ENCODE measurements at places on chromosomes 1 and 21.

GRCh38 chr1:38451541-38451993, 405.0 kb upstream of the POU3F1 start:
- no peak for DNase-seq

DNA sequence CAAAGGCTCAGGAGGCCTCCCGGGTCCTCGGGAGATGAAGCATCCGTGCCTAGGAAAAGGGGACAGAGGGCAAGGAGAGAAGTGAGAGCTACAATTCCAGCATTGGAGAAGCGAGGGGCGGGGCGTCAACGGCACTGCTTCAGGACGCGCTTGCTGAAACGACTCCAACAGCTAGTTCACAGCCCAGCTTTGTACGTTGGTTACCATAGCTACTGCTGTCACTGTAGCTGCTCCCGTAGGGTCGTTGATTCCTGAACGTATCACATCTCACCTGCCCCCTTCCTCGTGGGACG, 63.1 kb downstream of the TOR1AIP2 start:
- no peak for DNase-seq

DNA sequence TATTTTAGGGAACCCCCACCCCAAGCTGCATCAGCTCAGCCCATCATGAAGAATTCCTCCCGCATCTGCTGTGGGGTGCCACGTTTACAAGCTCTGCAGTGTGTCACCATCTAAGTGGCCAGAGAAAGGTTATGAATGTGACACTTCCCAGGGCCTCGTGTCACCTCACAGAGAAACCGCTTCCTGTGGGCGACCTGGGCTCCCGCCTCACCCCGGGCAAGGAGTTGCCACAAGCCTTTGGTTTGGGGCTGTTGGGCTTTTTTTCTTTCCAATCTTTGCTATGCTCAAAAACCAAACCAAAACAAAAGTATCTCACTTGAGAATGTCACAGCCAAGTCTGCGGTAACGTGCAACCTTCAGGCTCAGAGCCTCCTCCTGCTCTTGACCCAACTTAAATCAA, 82.1 kb upstream of the ARHGEF16 start:
- peak; percentile 54 for DNase-seq

DNA sequence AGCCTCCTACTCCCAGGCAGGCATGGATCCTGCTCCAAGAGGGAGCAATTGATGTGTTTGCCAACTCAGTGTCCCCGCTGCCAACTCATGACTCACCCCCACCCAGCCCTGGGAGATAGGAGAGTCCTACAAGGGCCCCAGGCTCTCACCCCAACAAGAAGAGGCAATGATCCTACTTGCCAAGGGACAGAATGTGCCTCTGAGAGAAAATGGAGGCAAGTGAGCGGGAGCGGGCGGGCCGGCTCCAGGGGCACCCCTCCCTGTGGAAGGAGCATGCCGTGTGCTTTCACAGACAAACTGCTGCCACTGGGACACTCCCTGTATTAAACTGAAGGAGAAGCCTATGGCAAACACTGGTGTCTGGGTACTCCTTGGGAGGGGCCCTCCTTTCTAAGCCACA, 16.7 kb downstream of the PKP1 start:
- no peak for DNase-seq

- DNase-seq = no peak
Observed at GRCh38 chr1:175499595-175500382, 243.6 kb downstream of the TNR start.

DNA sequence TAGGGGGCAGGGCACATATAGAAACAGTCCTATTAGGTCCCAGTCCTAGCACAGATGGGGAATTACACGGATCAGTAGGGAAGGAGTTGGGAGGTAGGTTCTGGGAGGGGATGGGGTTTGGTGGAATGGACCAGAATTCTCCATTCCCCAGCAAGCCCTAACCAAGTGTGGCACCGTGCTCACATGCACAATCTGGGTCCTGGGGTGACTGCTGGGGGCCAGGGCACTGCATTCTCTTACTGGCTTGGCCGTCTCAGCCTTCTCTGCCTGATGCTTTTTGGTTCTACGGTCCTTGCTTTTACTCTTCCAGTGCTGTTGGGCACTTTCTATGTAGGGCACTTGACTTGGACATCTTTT, 53.9 kb downstream of the NENF start:
- DNase-seq = no peak

- DNase-seq = peak; percentile 42
Observed at GRCh38 chr1:151710187-151710840, 6.3 kb downstream of the CELF3 start.

- no peak for DNase-seq
Observed at GRCh38 chr1:173253046-173253445, 45.9 kb upstream of the TNFSF4 start.

GRCh38 chr1:234295626-234296025, 77.6 kb upstream of the COA6 start:
- no peak for DNase-seq

GRCh38 chr1:1141244-1141910, 25.5 kb upstream of the C1orf159 start:
- DNase-seq = no peak

GRCh38 chr1:55724551-55725325, 509.6 kb upstream of the USP24 start:
- no peak for DNase-seq

DNA sequence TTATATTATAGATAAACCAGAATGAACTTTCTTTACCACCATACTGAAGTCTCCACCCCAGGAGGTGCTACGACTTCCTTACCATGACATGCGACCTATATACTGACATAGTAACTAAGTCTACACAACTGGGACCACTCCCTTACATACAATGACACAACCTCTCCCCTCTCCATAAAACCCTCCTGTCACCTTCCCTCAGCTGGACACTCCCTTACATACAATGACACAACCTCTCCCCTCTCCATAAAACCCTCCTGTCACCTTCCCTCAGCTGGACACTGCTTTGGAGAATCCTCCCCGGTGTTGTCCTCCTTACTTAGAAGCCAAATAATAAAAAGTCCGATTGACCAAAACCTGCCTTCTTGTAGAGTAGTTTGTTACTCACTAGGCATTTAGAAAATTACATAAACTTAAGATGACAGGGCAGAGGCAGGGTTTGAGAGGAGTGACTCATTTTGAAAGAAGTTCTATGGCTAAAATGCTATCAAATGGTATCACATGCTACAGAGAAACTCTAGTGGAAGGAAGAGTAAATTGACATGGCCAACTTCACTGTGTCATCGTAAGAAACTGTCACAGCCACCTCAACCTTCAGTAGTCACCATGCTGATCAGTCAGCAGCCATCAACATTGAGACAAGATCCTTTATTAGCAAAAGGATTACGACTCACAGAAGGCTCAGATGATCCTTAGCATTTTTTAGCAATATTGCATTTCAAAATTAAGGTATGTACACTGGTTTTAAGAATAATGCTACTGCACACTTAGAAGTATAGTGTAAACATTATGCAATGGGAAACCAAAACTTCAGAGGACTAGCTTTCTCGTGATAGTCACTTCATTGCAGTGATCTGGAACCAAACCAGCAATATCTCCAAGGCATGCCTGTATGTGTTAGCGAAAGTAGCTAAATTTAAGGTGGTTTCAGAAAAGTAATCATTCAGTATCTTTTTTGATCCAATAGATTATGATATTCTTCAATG, 56.4 kb downstream of the AHCTF1 start:
- DNase-seq = peak; percentile 84

DNA sequence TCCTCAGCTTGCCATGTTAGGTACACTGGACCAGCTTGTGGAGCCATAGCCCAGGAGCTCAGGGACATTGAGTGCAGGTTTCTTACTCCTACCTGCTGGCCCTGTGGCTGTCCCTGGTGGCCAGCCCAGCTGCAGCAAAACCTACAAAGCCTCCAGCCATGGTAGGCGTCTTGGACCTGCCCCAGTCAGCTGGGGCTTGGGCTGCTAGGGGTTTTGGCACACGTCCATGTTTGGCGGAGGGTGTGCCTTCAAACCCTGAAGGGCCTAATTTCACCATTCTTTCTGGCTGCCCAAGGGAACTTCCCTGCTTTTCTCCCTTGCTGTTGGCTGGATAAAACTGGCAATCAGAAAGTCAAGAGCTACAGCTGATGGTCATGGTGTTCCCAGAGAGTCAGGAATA, 25.4 kb downstream of the HMGCS2 start:
- no peak for DNase-seq

DNA sequence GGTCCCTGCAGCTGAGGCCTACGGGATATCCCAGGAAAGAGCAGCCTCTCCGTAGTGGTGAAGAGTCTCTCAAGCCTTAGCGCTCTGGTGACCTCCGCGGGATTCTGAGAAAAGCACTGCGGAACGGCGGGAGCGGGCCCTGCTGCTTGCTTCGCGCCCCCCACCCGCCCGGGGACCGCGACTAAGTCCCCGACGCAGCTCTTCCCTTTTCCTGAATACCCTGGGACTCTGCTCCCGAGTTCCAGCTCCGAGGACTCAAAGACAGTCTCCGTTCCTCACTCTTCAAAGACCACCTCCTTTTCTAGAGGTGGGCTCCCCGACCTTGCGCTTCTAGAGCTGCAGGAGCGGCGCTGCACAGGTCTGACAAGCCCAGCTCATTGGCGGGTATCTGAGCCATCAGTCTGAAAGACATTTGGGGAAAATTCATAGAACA, 3.6 kb upstream of the PRRX1 start:
- no peak for DNase-seq

- no peak for DNase-seq
Observed at GRCh38 chr1:247857985-247858619, 1.1 kb downstream of the TRIM58 start.

DNA sequence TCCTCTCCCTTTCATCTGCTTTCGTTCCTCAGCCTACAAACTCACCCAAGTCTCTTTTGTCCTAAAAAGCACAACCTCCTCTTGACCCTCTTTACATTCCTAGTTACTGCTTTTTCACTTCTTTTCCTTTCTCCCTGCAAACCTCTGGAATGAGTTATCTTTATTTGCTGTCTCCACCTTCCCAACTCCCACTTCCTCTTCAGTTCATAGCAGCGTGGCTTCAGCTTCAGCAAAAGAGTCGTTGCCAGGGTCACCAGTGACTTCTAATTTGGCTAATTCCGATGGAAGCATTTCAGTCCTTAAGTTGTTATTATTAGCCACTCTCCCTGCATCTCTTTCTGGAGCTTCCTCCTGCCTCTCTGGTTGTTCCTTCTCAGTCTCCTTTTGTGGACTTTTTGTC, 6.2 kb upstream of the TMEM54 start:
- no peak for DNase-seq

GRCh38 chr1:205353612-205354011, 3.1 kb downstream of the KLHDC8A start:
- no peak for DNase-seq

GRCh38 chr1:45079533-45079932, 67.5 kb downstream of the UROD start:
- DNase-seq = no peak

DNA sequence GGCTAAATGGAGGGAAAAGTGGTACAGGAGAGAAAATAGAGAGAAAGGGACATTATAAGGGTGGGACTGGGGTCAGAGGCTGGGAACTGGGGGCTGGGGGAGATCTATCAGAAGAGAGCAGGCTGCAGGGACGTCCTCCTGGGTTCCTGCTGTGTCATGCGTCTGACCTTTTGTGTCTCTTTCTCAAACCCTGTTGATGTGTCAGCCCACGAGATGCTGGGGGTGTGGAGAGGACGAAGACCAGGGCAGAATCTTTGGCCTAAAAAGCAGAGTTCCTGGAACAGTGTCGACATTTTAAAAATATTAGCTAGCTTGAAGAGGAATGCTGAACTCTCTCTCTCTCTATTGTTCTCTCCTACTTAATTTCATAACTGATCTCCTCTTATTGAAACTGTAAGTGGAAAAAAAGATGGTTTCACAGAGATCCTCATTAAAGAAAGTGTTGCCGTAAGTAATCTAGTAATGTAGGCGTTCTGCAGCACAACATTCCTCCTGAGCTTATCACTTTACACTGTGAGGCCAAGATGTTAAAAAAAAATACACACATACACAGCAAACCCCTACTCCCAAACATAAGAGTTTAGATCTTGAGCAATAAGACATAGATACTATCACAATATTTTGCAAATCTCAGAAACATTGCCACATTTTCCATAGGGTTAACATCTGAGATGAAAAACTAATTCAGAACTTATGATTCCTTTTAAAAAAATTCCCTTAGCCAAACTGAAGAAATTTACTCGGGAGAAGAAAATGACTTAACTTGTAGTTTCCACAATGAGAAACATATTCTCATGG, 52.6 kb downstream of the RUNX1 start:
- no peak for DNase-seq

DNA sequence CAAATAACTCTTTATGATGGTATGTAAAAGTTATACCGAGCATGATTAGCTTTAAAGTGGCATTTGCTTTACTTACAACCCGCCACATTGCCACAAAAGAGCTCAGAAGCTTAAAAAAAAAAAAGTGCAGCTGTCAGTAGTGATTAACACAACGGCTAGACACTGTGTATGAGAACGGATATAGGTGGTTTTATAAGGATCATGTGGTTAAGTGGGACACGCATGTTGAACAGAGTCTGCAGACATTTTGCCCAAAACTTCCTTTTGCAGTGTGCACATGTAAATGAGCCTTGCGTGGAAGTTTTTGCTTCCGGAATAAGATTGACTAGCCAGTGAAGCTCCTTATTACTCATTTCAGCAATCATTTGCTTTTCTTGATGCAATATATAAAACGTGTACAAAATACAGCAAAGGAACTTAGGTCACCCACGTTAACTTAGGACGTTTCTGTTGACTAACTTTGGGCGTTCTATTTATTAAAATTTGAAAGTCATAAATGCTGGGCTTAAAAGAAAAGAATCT, 58.7 kb upstream of the RGS1 start:
- peak; percentile 97 for DNase-seq

DNA sequence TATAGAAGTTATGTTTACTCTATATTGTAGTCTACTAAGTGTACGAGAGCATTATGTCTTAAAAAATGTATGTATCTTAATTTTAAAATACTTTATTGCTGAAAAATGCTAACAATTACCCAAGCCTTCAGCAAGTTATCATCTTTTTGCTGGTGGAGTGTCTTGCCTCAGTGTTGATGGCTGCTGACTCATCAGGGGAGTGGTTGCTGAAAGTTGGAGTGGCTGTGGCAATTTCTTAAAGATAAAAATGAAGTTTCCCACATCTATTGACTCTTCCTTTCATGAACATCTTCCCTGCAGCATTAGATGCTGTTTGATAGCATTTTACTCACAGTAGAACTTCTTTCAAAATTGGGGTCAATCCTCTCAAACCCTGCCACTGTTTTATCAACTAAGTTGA, 95.8 kb downstream of the CDC7 start:
- DNase-seq = peak; percentile 61

DNA sequence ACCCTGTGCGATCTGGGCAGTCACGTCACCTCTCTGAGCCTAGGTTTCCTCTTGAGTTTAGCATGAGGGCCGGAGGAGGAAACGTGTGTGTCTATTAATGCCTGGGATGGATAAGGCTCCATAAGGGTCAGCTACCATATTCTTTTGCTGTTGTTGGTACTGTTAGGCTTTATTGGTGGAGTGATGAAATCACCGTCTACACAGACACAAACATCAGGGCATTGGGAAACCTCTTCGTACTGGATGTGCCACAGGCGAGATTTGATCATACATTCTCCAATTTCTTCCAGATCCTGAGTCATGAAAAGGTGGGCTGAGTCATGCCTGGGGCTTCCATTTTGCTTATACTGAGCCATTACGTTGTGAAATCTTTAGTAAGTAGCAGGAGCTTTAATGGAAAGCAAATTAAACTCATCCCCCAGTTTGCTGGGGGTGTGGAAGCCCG, 24.9 kb upstream of the GRHL3 start:
- no peak for DNase-seq

Data from activated CD4-positive, alpha-beta T cell treated with anti-CD3 and anti-CD28 coated beads, Interleukin-10, Interleukin-2, amounts not matched to agents 100 ng/mL and 50 ng/mL, durations not matched to agents 16 hours and 8 hours (primary cell).